ENCODE measurements at places on chromosomes 6 and 20.

DNA sequence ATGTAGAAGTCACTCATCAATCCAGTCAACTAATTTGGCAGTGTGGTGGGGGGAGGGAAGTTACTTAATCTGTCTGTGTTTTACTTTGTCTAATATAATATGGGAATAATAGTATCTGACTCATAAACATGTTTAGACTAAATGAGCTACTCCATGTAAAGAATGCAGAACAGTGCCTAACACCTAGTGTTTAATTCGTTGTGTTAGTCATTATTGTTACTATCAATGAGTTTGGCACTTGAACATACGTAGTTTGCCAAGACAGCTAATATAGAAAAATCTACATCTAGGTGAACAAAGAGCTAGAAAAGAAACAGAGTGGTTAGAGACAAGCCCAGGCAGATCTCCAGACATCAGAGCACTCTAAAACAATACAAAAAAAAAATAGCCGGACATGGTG, 49.1 kb downstream of the IRAK1BP1 start:
- no peak for DNase-seq

- DNase-seq = no peak
Observed at GRCh38 chr6:40717411-40718057, 130.4 kb upstream of the LRFN2 start.

GRCh38 chr6:168913866-168914469, 339.7 kb downstream of the THBS2 start:
- DNase-seq = no peak

DNA sequence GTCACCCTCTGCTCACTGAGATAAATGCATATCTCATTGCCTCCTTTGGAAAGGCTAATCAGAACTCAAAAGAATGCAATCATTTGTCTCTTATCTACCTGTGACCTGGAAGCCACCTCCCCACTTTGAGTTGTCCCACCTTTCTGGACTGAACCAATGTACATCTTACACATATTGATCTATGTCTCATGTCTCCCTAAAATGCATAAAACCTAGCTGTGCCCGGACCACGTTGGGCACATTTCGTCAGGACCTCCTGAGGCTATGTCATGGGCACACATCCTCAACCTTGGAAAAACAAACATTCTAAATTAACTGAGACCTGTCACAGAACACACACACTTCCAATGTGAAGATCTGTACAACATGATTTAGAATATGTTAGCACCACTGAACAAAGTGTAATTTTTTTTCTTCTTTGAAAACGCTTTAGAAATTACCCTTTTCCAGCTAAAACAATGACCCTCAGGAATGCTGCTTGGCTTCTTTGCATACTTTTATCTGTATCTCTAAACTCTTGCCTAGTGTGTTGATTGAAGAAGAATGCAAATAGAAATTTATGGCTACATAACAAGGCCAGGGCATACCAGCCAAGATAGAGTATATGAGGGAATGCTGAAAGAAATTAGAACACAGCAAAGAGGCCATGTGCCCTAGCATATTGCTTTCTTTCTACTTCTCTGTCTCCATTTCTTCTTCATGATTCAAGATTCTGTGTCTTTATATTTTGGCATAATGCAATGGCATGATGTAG, 84.6 kb upstream of the DST start:
- DNase-seq = no peak

GRCh38 chr6:30750379-30750668, 6.0 kb upstream of the IER3 start:
- DNase-seq = no peak

GRCh38 chr6:126513198-126513597, 173.3 kb downstream of the CENPW start:
- DNase-seq = no peak

DNA sequence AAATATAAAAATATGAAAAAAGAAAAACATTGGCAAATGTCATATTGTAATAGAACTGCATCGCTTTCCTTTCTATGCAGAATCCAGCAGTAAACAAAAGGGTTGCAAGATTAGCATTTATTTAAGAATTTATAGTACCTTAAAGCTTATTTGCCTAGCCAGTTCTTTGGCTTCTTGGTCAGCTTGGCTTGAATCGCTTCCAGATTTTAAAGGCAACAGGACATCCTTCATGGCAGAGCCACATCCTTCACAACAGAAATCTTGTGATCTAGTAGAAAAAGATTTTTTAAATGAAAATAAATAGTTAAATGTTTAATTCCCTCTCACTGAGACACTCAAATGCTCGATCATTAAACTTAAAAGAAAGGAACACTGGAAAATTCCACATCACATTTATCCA, 17.4 kb downstream of the UBE2J1 start:
- DNase-seq = no peak

- DNase-seq = peak; percentile 96
Observed at GRCh38 chr6:27251112-27251605, 3.7 kb downstream of the PRSS16 start.

All from mucosa of descending colon (tissue), 3 donors.